ENCODE measurements at places on chromosomes 6 and 20.

GRCh38 chr6:72835749-72836148 is 213.9 kb downstream of the KCNQ5 start:
- DNase-seq, result no peak

- no peak for DNase-seq
Observed at GRCh38 chr20:53263554-53264438, 291.6 kb downstream of the TSHZ2 start.

GRCh38 chr6:38724343-38724742 is 9.2 kb downstream of the DNAH8 start:
- DNase-seq, result no peak

DNA sequence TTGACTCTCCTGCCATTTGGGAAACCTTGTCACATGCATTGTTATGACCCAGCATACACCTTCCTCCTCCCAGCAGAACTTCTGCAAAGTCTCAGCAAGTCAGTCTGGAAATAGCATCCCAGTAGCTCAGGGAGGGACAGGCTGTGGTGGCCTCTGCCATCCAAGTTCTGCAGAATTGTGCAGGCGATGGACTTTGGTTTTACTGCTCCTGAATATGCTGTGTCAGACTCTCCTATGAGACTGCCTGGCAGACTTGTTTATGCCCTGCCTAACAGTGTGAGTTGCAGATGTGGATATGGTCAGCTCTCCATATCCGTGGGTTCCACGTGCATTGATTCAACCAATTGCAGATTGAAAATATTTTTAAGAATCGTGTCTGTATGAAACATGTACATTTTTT is 52.8 kb downstream of the SNRNP48 start:
- no peak for DNase-seq

DNA sequence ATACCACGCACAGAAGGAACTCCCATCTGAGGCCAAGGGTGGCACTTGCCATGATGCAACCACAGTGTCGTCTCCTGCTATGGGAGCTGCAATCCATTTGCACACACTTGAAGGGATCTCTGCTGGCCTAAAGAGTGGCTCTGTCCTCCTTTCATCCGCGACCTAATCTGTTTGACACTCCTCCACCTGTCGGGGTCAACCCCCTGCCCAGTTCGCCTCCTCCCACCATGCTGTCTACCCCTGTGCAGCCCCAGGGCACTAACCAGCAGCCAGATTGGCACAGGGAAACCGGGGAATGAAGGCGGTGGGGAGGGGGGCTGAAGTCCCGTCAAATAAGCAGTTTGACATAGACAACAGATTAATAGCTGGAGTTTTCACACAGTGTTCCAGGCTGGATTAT is 58.1 kb upstream of the FOXQ1 start:
- DNase-seq, result no peak

DNA sequence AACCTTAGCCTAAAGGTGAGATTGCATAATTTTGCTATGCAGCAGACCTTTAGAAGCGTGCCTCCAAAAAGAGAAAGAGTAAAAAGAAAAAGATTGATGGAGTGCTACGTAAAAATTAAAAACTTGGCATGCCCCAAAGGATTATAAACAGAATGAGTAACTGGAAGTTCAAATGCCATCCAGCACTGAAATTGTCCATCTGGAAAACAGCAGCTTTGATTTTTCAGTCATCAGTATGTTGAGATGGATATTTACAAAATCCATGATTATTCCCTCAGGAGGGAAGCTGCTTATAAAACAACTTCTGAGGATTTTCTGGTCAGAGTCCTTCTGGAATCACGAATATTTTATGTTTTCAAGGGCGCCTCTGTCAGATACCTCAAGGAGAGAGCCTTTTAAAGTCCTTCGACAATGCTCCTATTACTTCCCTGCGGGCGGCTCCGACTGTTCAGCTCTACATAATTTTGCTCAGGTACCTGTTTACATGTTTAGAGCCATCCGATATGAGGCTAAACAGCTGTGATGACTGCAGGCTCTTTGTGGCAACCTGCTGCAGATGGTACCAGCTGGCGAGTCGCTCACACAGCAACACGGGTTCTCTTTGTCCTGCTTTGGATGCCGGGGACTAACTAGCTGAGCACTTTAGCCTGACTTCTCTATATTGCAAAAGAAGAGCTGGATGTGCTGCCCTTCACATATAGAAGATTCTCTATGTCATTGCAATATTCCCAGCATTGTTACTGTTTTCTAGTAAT is 83.3 kb downstream of the RCAN2 start:
- DNase-seq, result no peak

DNA sequence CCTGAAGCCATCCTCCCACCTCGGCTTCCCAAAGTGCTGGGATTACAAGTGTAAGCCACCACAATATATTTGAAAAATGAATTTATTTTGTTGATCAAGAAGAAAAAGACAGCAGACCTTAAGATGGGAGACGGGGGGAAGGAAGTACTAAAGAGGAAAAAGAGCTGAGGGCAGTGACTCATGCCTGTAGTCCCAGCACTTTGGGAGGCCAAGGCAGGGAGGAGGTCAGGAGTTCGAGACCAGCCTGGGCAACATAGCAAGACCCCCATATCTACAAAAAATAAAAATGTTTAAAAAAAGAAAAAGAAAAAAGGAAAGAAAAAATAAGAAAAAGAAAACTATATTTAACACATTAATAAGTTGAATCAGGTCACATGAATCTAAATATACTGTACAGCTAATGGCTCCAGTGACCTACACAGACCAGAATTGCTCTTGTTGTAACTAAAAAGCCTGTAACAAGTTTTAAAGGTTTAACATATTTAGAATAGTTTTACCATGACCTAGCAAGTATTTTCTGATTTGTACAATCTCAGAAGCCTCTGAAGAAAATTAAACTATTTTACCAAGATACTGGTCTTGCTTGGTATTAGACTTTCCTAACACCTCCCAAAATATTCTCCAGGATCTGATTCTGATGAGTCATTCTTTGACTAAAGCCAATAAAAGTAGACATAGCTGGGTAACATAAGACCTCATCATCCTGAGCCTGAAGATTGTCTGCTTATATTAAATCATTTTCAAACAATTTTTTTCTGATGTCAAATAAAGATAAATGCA is 4.3 kb upstream of the AKIRIN2 start:
- DNase-seq, result no peak

DNA sequence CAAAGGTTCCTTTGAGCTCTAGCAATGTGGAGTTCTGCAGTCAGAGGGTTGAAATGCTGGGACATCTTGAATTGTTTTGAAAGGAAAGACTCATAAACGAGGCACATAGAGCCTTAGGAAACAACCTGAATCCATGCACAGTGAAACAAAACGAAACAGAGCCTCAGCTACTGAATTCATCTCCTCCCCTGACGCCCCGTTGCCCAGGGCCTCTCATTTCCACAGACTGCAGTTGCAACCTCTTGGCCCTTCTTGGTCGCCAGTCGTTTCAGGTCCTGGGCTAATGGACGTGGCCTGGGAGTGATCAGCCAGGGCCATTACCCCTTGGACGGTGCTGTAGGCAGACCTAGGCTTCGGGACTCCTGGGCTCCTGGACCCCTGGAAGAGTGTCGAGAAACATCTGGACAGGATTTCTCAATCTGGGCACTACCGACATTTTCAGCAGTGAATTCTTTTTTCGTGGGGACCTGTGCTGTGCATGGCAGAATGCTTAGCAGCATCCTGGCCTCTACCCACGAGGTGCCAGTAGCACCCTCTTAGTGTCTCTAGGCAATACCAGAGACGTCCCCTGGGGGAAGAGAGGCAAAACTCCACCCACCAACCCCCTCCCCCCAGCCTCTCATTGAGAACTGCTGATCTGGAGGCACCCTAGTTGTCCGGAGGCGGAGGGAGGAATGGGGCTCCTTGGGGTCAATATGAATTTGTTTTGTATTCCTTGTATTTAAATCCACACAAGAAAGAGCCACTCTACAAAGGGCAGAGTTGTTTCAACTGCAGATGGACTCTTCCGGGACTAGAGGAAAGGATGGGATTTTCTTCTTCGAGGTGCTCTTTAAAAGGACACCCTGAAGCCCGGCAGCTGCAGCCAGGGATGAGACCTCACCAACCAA is 50.2 kb downstream of the TMEM242 start:
- no peak for DNase-seq

- DNase-seq, result no peak
Observed at GRCh38 chr6:41578217-41579087, 32.3 kb downstream of the FOXP4 start.

GRCh38 chr6:157527471-157527907 is 146.5 kb downstream of the ZDHHC14 start:
- no peak for DNase-seq

GRCh38 chr6:20875369-20875963 is 341.2 kb downstream of the CDKAL1 start:
- no peak for DNase-seq

DNA sequence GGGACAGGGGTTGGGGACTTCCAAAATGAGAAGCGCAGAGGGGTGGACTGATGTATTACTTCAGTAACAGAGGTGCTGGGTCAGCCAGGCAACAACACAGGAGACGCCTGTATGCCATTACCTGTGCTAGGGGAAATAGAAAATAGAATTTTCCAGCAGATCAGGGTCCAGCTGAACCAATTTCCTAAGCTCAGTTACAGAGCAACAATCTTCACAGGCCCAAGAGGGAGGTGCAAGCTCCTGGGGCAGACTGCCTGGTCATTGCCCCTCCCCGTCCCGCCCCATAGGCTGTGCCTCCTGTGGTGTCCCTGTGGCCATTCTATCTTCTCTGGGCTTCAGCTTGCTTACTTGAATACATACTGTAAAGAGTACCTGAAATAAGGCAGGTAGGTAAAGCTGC is 3.7 kb downstream of the KCNK5 start:
- no peak for DNase-seq

DNA sequence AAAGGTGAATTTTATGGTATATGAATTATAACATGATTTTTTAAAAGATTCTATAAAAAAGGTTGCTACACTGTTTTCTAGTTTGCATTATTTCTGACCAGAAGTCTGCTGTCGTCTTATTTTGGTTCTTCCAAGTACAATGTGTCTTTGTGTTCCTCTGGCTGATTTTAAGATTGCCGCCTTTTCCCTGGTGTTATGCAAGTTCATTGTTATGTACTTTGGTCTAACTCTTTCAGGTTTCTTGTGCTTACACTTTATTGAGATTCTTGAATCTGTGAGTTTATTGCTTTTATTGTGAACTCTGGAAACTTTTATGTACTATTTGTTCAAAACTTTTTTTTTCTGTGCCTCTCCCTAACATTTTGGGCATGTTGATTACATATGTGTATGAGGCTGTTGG is 109.8 kb downstream of the RFX6 start:
- DNase-seq, result no peak

DNA sequence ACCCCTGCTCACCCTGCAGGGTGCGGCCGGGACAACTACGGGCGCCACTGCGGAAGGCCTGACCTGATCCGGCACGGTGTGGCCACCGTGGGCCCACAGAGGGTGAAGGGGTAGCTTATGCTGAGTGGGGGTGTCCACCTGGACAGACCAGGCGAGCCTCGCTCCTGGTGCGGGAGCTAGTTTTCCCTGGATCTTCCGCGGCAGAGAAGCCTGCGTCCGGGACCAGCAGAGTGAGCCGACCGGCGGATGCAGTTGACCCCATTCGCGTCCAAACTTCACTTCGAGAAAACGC is 38.2 kb downstream of the NCR2 start:
- DNase-seq, result no peak

DNA sequence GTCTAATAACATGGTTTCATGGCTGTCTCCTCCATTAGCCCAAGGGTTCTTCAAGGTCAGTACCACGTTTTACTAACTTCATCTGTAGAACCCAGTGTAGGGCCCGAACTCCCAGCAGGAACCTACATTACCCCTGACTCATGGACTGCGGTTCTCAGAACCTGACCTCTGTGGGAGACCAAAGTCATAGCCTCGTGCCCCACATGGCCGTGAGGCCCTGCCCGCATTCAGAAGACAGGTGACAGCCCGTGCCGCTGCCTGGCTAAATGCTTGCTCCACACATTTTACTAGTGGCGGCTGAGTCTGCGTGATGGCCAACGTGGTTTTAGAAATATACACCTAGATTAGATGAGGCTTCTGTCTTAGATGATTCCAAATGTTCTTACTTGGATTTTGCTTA is 94.9 kb downstream of the CDH4 start:
- DNase-seq, result no peak

- no peak for DNase-seq
Observed at GRCh38 chr6:125193208-125193607, 39.6 kb downstream of the TPD52L1 start.

DNA sequence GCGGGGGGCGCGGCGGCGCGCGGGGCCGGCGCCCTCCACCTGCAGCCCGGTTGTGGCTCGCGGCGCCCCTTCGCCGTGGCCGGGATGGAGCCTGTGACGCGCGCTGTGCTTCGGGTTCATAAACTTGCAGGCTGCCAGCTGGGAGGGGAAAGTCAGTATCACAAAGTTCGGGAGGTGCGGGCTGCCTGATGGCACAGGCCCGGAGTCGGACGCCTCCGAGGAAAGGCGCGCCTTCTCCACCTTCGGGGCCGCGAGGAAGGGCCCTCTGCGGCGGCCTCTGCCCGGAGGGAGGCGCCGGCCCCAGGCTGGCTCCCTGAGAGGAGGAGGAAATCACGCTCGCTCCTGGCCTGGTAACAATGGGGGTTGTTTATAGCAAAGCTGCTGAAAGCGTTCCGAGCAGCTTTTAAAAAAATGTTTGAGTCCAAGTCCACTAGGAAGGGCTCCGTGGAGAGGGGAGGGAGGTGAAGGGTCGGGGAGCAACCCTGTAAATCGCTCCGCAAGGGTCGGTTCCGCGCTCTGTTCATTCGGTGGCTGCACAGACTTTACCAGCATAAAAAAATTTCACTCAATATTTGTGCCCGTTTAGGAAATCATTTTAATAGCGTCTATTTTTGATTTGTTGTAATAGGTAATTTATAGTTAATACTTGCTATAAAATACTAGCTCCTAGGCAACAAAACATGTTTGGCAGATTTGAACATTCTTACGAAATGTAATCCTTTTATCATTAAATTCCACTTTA is 1.0 kb downstream of the AFDN start:
- DNase-seq, result no peak

DNA sequence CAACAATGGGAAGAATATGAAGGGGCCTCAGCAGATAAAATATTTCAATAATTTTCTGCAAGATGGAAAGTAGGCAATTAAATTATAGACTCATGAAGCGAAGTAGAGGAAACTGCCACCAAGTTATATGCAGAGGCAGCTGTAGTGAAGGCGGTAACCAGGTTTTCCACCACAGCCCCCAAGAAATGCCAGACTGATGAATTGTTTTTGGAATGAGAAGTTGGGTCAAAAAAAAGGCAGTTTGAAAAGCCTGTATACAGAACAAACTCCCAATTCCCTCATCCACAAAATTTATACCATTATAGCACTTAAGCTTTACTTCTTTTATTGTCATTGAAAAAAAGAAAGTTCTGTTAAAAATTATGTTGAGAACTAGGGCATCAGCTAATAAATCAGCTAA is 45.3 kb downstream of the ELOVL4 start:
- DNase-seq, result no peak

- DNase-seq, result no peak
Observed at GRCh38 chr20:4905613-4906012, 95.7 kb downstream of the SLC23A2 start.

GRCh38 chr6:139711804-139712585 is 337.5 kb upstream of the CITED2 start:
- DNase-seq, result peak; percentile 32

GRCh38 chr20:59603176-59603575 is 1.2 kb upstream of the PHACTR3 start:
- no peak for DNase-seq

Data from non-pigmented ciliary epithelial cell (primary cell).